Muscle of leg (tissue), 16 donors: ENCODE measurements at places on chromosomes 1 and 21.

GRCh38 chr1:37094302-37094701, 60.0 kb upstream of the GRIK3 start:
- H3K27me3 ChIP-seq: peaks cover 4% of the 10 kb centered on the region
- DNase-seq: no peak
- no peaks in the 10 kb centered on the region for H3K36me3 ChIP-seq
- no peak overlapping the region for H3K27ac ChIP-seq

- H3K4me3 ChIP-seq: no peak overlapping the region
- peaks cover 10% of the 10 kb centered on the region for H3K4me1 ChIP-seq
- no peaks in the 10 kb centered on the region for H3K36me3 ChIP-seq
Measured at GRCh38 chr21:44418876-44419230, 36.5 kb upstream of the LRRC3 start.

DNA sequence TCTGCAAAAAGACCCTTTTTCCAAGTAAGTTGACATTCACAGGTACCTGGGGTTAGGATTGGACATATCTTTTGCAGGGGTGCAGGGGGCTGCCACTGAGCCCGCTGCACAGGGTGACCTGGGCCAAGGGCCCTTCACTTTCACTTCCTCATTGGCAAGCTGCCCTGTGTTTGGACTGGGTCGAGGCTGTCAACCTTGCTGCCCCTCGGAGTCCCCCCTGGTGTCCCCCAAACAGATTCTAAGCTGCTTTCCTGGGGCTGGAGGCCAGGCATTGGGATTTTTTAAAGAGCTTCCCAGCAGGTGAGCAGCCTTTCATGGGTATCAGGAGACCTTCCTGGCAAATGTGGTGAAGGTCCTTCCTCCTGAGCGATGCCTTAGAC, 7.9 kb upstream of the UMODL1 start:
- peaks cover 9% of the 10 kb centered on the region for H3K4me1 ChIP-seq
- H3K36me3 ChIP-seq: no peaks in the 10 kb centered on the region
- peak; percentile 40 for DNase-seq
- no peak overlapping the region for H3K4me3 ChIP-seq
- H3K27ac ChIP-seq: no peak overlapping the region

DNA sequence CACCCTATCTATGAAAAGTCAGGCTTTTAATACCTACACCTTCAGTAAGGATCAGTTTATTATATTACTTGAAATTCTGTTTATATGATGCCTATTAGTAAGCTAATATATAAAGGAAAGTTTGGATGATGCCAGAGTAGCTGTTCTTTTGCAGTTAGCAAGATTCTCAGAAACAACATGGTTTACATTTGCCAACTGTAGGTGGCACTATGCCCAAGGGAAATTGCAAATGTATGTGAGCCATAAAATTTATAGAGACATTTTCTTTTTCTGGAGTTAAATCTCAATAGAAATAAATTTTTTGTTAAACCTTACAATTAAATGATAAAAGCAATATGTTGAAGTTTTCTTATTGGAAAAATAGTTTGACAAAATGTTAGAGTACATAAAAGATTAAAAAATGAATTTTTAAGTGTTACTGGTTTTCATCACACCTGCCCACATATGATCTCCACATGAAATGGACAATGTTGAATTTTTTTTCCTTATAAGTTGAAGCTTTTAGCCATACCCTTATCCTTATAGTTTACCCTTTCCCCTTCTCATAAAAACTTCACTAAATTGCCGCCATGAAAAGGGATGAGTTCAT, 32.1 kb upstream of the EPHX4 start:
- H3K4me1 ChIP-seq: no peaks in the 10 kb centered on the region
- no peak overlapping the region for H3K4me3 ChIP-seq
- no peak overlapping the region for H3K27ac ChIP-seq
- no peaks in the 10 kb centered on the region for H3K36me3 ChIP-seq
- no peaks in the 10 kb centered on the region for H3K27me3 ChIP-seq
- peak; percentile 29 for DNase-seq

DNA sequence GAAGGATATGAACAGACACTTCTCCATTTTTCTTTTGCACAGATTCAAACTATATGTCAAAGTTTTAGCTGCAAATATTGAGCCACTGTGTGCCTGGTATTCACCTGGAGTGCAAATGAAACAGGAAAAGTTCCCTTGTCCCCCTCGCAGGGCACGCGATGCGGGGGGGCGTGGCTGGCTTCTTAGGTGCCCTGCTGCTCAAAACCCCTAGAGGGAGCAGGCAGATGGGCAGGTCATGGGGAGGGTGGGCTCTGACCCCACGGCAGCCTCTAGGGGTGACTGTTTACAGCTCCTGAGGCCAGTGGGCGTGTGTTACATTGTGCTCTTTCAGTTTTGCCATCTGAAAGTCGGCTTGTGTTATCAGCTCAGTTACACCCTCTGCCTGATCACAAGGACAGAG, 931.2 kb upstream of the B3GALT2 start:
- no peak overlapping the region for H3K27ac ChIP-seq
- H3K36me3 ChIP-seq: no peaks in the 10 kb centered on the region

DNA sequence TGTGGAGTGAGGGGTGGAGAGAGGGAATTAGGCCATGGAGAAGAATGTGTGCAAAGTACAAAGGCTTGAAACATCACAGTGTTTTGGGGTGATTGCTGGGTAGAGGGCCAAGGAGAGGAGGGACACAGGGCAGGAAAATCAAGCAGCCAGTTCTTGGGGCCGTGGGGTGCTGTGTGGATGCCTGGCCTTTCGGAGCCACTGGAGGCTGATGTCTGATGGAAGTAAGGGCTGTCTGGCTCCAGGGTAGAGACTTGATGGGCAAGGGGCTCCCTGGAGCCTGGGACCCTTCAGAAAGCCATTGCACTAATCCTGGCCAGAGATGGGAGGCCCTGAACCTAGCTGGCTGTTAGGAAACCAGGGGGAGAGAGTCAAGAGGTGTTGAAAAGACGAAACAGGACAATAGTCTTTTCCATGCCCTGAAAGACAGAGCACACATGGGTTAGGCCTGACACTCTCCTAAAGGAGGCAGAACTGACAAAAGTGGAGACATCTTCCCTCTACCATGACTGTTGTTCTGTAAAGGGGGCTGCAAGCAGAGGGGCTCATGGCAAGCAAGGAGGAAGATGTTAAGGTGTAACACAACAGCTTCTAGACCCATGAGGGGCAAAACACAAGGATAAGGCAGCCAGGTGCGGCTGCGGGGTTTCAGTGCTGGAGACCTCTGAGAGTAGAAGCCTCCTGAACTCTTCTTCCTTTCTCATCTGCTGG, 21.0 kb downstream of the ATF3 start:
- H3K36me3 ChIP-seq: no peaks in the 10 kb centered on the region
- peaks cover 18% of the 10 kb centered on the region for H3K4me1 ChIP-seq
- no peak overlapping the region for H3K4me3 ChIP-seq
- H3K27me3 ChIP-seq: peaks cover 7% of the 10 kb centered on the region
- no peak for DNase-seq
- no peak overlapping the region for H3K27ac ChIP-seq

DNA sequence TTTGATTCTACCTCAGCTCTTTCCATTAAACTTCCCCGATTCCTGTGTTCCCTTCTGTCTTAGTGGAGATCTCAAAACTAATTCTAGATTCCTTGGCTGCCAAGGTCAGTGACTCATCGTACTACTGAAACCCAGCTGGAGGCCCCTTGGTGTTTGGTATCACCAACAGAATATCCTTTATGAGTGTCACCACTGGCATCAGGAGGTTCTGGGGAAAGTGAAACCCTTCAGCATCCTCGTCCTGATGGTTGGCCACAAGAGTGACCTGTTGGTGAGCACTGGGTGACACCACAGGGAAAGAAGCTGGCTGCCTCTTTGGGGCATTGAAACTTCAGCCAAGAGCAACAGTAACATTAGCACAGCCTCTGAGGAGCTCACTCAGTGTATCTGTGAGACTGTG, 9.6 kb downstream of the RAB42 start:
- no peak overlapping the region for H3K4me3 ChIP-seq
- peaks cover 43% of the 10 kb centered on the region for H3K36me3 ChIP-seq
- no peak for DNase-seq

GRCh38 chr1:157653494-157653873, 47.1 kb downstream of the FCRL3 start:
- no peaks in the 10 kb centered on the region for H3K27me3 ChIP-seq
- H3K4me3 ChIP-seq: no peak overlapping the region
- no peaks in the 10 kb centered on the region for H3K4me1 ChIP-seq
- DNase-seq: no peak
- H3K36me3 ChIP-seq: no peaks in the 10 kb centered on the region

GRCh38 chr1:6927626-6928025, 142.4 kb downstream of the CAMTA1 start:
- no peaks in the 10 kb centered on the region for H3K36me3 ChIP-seq
- no peak overlapping the region for H3K4me3 ChIP-seq
- peaks cover 33% of the 10 kb centered on the region for H3K4me1 ChIP-seq

GRCh38 chr1:15915991-15916390, 59.9 kb downstream of the ZBTB17 start:
- DNase-seq: no peak
- no peak overlapping the region for H3K4me3 ChIP-seq
- H3K27me3 ChIP-seq: no peaks in the 10 kb centered on the region

DNA sequence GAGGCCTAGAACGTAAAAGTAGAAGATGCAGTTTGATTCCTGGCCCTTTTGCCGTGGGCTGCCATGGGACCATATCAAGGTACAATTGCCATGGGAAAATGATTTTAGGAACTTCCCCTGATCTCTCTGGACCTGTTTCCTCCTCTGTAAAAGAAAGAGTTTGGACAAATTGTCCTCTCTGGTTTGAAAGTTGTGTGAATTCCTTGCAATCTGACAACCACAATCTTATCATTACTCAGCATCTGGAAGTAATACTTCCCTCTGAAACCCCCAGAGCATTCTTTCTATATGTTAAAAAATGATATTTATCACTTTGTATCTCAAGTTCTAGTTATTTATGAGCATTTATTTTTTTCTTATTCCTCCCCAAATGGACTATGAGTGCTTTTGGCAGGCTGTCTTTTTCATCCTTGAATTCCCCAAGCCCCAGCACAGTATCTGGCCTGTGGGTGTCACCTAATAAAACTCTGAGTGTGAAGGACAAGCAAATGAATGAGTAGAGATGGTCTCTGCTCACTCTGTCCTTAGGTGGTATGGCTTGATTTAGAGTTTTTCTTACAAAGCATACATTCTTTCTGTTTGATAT, 181.1 kb downstream of the DYRK1A start:
- no peaks in the 10 kb centered on the region for H3K36me3 ChIP-seq
- H3K4me3 ChIP-seq: no peak overlapping the region
- peak overlapping the region; percentile 47 for H3K27ac ChIP-seq
- peaks cover 8% of the 10 kb centered on the region for H3K27me3 ChIP-seq

DNA sequence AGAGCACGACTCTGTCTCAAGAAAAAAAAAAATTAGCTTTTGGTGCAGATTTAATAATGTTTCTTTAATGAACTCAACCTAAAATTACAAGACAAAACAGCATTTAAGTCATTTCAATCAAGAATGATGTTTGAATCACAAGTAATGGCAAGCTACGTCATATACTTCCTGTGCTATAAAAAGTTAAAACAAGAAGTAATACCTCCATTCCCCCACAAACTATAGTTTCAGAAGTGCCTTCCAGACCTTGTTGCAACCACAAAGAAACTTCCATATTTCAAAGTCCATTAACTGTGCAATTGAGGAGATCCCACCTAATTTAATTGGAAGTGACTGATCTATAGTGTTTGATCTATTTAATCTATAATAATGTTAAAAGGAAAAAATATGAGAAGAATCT, 15.1 kb downstream of the NRDC start:
- DNase-seq: no peak
- H3K4me3 ChIP-seq: no peak overlapping the region
- H3K4me1 ChIP-seq: peaks cover 3% of the 10 kb centered on the region
- H3K27ac ChIP-seq: no peak overlapping the region
- H3K36me3 ChIP-seq: peaks cover 3% of the 10 kb centered on the region

GRCh38 chr1:43038232-43038935, 79.7 kb upstream of the SLC2A1 start:
- H3K4me1 ChIP-seq: no peaks in the 10 kb centered on the region
- H3K27ac ChIP-seq: no peak overlapping the region
- H3K36me3 ChIP-seq: no peaks in the 10 kb centered on the region
- no peak overlapping the region for H3K4me3 ChIP-seq

- no peak for DNase-seq
- H3K4me3 ChIP-seq: no peak overlapping the region
- no peak overlapping the region for H3K27ac ChIP-seq
- H3K27me3 ChIP-seq: no peaks in the 10 kb centered on the region
- H3K4me1 ChIP-seq: no peaks in the 10 kb centered on the region
Measured at GRCh38 chr21:16550118-16550517, 820.3 kb downstream of the USP25 start.

GRCh38 chr1:54218883-54219687, 19.1 kb downstream of the MRPL37 start:
- H3K27ac ChIP-seq: peak overlapping the region; percentile 87
- H3K4me1 ChIP-seq: peaks cover 32% of the 10 kb centered on the region
- no peaks in the 10 kb centered on the region for H3K27me3 ChIP-seq

DNA sequence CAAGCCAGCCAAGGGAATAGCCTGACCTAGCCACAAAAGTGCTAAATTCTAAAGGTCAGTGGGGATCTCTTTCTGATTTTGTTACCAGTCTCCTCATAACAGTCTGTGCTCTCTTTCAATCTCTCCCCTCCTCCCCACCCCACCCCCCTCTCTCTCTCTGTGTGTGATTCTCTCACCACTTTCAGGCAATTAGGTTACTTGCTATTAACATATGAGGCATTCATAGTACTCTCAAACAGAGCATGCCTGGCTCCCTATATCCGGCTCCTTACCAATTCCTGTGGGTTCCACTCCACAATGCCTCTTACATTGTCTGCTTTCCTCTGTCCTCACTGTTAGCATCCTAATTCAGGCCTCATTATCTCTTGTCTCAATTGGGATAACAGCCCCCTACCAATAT, 464.3 kb upstream of the DEPDC1 start:
- no peak overlapping the region for H3K4me3 ChIP-seq
- no peaks in the 10 kb centered on the region for H3K4me1 ChIP-seq
- no peak for DNase-seq
- no peaks in the 10 kb centered on the region for H3K27me3 ChIP-seq
- no peak overlapping the region for H3K27ac ChIP-seq

- no peak for DNase-seq
- no peak overlapping the region for H3K4me3 ChIP-seq
- no peaks in the 10 kb centered on the region for H3K4me1 ChIP-seq
Measured at GRCh38 chr1:28751315-28752060, 14.7 kb downstream of the YTHDF2 start.

- H3K4me1 ChIP-seq: peaks cover 2% of the 10 kb centered on the region
- no peaks in the 10 kb centered on the region for H3K27me3 ChIP-seq
- H3K36me3 ChIP-seq: peaks cover 14% of the 10 kb centered on the region
- no peak for DNase-seq
Measured at GRCh38 chr1:23963617-23964234, 4.1 kb downstream of the PNRC2 start.

DNA sequence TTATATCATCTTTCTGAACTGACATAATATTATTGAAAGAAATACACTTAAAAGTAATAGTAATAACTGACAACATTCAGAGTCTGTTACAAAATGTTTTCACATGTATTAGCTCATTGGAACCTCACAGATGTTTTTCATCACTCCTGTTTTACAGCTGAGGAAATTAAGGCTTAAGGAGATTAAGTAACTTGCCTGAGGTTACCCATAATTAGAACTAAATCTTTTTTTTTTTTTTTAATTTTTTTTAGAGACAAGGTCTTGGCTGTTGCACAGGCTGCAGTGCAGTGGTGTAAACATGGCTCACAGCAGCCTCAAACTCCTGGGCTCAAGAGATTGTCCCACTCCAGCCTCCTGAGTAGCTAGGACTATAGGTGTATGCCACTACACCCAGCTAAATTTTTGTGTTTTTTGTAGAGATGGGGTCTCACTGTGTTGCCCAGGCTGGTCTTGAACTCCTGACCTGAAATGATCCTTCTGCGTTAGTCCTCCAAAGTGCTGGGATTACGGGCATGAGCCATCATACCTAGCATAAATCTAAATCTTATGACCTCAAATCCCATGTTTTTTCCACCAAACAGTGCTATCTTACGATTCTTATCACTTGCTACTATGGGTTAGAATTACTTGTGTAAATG, 64.7 kb upstream of the MACF1 start:
- H3K27ac ChIP-seq: no peak overlapping the region
- H3K27me3 ChIP-seq: no peaks in the 10 kb centered on the region
- H3K4me3 ChIP-seq: no peak overlapping the region
- peaks cover 31% of the 10 kb centered on the region for H3K4me1 ChIP-seq
- no peak for DNase-seq
- no peaks in the 10 kb centered on the region for H3K36me3 ChIP-seq
